Type B pancreatic cell (in vitro differentiated cells): ENCODE measurements at places on chromosomes 3 and 15. TPM values are rescaled to one million over a fixed set of nuclear protein-coding genes. Genes with fewer than 3 reads are reported as not detected.

- DNase-seq, result no peak
Measured at GRCh38 chr3:31908391-31909097, 72.5 kb downstream of the OSBPL10 start.

The IGSF11 gene
- total RNA-seq, result 2.3 and 2.4 TPM in 2 replicates

The SPATA12 gene
- total RNA-seq, result not detected in 2 replicates

- DNase-seq, result no peak
Measured at GRCh38 chr3:71890356-71890931, 105.5 kb upstream of the PROK2 start.

The SCAANT1 gene
- not detected in 2 replicates for total RNA-seq

- DNase-seq, result no peak
Measured at GRCh38 chr3:123941121-123941520, 19.9 kb downstream of the CCDC14 start.

DNA sequence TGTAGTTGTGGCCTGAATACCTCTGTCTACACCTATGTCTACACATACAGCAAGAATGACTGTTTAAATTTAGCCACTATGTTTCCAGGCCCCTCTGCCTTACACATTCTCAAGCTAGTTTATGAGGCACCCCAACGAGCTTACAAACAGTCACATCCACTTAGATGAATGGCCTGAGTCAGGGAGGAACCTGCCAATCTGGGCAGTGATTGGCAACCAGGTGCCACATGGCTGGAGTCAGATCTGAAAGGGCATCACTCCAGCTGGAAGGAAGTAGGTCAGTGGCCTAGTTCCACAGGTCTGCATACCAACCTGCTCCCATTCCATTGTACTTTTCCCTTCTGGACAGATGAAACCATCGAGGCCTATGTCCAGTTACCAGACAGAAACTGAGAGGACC is 136.3 kb downstream of the FOXP1 start:
- DNase-seq, result no peak
